ENCODE measurements at places on chromosomes 5 and 9. TPM values are rescaled to one million over a fixed set of nuclear protein-coding genes. Genes with fewer than 3 reads are reported as not detected.
A peak's percentile ranks its signal among the peaks of the same experiment; 100 is the strongest.

GRCh38 chr5:322942-323879, 1.7 kb downstream of the AHRR start:
- no peak for DNase-seq

GRCh38 chr5:135167634-135168033, 133.6 kb upstream of the PITX1 start:
- DNase-seq: no peak

DNA sequence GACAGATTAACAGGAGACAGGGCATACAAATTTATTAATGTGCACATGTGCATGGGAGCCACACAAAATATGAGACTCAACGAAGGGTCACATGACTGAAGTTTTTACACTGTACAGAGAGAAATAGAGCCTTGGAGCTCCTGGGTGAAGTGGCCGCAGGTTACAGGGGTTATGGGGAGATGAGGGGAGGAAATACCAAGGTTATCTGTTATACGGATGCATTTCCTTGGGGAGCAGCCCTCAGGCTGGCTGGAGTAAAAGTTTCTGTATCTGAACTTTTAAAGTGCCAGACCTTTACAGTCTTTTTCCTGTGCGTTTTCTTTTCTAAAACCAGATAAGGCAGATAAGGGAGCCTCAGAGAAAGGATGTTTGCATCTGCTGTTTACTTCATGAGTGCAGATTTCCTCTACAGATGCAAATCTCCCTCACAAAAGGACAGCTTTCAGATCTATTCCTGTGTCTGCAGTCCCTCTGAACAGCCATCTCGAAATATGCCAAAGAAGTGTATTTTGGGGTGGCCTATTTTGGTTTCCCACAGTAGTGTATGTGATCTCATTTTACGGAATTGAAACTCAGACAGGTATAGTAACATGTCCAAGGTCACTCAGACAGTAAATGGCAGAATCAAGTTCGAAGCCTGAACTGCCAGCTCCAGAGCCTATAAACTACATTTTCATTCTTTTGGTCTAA, 139.3 kb upstream of the FBXL17 start:
- DNase-seq: no peak

GRCh38 chr5:97452646-97453045, 269.6 kb upstream of the RIOK2 start:
- no peak for DNase-seq

DNA sequence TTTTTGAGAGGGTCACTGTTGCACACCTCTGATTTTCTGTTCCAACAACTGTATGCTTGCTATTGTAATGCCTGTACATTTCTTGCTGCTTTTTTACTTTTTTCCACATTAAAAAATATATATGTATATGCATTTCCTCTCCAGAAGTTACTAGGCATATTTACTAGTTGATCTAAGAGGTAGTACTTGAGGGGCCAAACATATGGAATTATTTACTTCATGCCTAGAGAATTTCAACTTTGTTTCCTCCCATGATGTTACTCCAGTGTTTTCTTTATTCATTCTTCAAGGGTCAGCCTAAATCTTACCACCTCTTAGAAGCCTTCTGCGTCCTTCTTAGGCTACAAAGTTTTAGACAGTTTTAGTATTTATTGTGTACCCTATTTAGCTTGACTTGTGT, 122.7 kb downstream of the NMUR2 start:
- no peak for DNase-seq

DNA sequence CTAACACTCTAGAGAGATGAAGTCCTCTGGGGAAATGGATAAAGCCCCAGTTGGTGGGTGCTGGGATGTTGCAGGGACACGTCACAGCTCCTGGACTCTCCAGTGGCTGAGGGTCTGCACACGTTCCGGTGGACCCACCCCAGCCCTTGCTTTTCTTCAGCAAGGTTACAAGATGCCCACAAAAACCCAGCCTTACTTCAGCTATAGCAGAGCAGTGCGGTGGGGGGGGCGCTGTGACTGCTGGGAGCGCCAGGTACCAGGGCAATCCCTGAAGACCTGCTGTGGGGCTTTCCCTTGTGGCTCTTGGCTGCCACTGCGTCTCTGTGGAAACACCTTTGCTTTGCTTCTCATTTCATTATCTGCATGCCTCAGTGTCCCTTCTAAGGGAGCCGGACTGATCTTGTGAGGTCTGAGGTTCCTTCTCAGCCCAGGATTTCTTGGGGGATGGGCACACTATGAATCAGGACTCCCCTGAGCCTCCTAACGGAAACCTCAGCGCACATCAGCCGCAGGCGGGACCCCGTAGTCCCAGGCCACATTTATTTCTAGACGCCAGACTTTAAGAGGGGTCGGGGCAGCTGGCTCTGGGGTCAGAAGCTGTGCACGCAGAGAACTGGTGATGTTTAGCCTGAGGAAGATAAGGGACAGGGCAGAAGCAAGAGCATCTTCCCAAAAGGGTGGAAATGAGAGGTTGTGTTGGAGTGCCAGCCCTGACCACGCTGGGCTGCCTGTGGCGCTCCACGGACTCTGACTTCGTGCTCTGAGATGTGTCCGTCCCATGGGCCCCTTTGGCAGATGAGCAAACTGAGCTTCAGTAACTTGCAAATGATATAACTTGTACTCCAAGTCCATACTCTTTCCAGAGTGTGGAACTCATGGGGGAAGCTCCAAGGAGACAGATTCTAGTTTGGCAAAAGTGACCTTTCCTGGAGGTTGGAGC, 106.8 kb downstream of the WNK2 start:
- DNase-seq: peak; percentile 69

DNA sequence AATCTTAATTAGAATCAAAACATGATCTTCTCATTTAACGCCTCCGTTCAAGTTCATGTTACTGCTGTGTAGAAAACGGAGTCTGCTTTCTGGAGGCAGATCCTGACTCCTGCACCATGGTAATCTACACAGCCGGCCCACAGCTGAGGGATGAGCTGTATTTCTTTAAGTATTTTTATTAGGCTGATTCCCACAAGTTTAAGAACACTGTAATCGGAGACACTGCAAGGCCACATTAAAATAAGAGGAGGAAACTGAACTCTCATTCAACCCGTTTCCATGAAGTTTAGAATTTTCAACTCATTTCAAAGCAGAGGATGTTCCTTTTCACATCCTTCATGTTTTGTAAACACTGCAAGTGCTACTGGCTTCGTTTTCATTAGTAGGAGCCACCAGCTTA, 372.2 kb downstream of the NFIB start:
- no peak for DNase-seq

DNA sequence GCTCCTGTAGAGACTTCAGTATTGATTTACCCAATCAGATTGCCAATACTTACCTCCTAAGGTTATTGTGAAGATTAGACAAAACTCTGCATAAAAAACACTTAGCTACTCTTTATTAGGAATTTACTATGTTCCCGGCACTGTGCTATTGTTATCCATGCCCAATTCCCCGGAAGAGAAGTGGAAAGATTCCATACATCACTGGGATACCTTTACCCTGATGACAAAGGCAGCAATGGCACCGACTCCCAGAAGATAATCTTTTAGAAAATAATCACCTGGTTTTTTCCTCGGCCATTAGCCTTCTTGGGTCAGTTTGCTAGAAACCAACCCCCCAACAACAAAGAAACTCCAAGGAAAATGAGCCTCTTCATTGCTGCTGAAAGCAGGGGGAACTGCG, 226.0 kb downstream of the SNX18 start:
- no peak for DNase-seq

- DNase-seq: no peak
These were observed 56.8 kb downstream of the FEM1C start for GRCh38 chr5:115487756-115488155.

Gene SLC22A4
- 6.3 TPM for total RNA-seq

Gene IRX1
- total RNA-seq: not detected

Gene F2RL2
- 0.25 TPM for total RNA-seq

Gene IL5
- not detected for total RNA-seq

Gene ANKRD31
- 0.20 TPM for total RNA-seq

All from spleen (tissue), 13 donors.